ENCODE measurements at places on chromosomes 5 and 9.

GRCh38 chr5:52801329-52801728 is 13.6 kb downstream of the ITGA1 start:
- DNase-seq, result no peak

DNA sequence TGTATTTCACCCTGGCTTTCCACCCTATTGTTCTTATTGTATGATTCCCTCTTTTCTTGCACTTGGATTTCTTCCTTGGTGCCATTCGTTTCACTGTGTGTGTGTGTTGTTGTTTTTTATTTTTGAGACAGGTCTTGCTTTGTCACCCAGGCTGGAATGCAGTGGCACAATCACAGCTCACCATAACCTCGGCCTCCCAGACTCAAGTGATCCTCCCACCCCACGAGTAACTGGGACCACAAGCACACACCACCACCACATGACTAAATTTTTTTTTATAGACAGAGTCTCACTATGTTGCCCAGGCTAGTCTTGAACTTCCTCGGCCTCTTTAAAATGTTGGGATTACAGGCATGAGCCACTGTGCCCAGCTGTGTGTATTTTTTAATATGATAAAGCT is 72.0 kb downstream of the MLLT3 start:
- DNase-seq, result no peak

DNA sequence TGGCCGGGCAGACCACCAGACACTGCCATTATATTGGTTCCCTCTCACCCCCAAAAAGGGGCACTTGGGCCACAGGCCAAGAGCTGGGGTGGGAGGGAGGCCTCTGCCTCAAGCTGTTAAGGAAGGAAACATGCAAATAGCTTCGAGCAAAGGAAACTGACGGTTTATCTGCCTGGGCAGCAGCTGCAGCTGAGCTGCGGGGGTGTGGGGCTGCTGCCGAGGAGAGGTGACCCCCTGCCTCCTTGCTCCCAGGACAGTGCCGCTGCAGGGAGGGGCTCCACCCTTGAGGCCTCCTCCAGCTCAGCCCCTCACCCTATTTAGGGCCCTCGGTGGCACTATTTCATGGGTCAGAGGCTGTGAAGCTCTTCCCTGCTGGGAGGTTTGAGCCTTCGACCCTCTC is 789 bp downstream of the DOK3 start:
- no peak for DNase-seq

DNA sequence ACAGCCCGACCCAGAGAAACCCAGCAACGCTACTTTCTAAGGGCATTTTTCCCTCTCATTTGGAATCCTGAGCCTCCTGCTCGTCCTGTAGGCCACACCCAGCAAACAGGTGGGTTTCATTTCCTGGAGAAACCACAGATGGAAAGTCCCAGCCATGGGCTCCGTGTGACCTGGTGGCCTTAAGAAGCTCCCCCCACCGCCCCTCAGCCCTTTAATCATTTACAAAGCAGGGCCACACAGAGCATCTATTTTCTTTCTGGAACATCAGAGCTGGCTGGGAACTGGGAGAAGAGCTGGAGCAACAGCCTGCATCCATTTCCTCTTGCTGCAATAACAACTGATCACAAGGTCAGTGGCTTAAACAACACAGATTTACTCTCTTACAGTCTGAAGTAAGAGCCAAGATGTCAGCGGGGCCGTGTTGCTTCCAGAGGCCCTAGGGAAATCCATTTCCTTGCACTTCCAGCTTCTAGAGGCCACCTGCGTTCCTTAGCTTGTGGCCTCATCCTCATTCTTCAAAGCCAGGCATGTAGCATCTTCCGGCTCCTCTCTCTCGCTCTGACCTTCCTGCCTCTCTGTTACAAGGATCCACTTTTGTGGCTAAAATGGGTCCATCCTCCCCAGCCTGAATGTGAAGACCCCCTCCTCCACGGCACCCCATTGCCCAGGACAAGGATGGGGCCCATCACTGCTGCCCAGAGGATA is 40.5 kb downstream of the C9orf50 start:
- DNase-seq, result no peak

- DNase-seq, result no peak
Observed at GRCh38 chr9:134408389-134408788, 82.1 kb downstream of the RXRA start.

- DNase-seq, result no peak
Observed at GRCh38 chr9:106039151-106039935, 345.0 kb downstream of the TMEM38B start.

DNA sequence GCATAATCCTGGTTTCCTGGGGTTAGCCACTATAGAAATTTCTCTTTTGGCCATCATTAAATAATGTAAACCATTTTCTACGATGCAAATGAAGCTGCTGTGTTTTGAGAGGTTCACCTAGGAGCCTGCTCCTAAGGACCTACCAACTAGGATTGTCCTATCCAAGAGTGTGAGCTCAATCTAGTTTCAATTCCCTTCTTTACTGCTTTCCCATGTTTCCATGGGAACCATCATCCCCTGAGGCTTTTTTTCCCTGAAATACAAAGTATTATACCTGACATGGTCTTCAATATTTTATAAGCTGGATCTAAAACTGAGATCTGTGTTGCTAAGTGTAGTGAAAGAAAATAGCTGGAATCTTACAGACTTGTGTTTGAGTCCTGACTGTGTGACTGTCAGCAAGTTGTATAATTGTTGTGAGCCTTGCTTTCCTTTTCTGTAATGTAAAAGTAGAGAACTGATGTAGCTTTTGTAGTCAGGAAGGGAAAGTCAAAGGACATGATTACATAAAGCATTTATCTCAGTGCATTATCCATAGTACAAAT is 453.2 kb downstream of the PRR16 start:
- DNase-seq, result no peak

GRCh38 chr5:61366497-61367240 is 34.6 kb downstream of the ZSWIM6 start:
- DNase-seq, result no peak

DNA sequence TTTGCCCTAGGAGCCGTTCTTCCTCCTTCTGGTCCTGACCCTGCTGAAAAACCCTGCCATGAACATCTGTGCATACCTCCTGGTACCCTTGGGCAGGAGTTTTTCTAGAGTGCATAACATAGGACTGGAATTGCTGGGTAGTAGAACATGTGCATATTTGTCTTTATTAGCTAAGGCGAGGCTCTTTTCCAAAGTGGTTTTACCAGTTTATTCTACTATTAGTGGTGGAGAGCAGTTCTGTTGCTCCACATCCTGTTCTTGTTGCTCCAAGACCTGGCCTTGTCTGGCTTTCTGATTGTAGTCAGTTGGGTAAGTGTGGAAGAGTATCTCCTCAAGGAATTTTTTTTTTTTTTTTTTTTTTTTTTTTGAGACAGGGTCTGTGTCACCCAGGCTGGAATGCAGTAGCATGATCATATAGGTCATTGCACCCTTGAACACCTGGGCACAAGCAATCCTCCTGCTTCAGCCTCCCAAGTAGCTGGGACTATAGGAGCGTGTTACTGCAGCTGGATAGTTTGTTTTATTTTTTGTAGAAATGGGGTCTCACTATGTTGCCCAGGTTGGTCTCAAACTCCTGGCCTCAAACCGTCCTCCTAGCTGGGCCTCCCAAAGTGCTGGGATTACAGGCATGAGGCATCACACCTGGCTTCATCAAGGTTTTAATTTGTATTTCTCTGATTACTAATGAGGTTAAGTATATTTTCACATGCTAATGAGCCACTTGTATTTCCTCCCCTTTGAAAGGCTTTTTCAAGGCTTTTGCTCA is 85.2 kb downstream of the SPRY4 start:
- no peak for DNase-seq

- no peak for DNase-seq
Observed at GRCh38 chr5:103010168-103010567, 109.8 kb downstream of the GIN1 start.

DNA sequence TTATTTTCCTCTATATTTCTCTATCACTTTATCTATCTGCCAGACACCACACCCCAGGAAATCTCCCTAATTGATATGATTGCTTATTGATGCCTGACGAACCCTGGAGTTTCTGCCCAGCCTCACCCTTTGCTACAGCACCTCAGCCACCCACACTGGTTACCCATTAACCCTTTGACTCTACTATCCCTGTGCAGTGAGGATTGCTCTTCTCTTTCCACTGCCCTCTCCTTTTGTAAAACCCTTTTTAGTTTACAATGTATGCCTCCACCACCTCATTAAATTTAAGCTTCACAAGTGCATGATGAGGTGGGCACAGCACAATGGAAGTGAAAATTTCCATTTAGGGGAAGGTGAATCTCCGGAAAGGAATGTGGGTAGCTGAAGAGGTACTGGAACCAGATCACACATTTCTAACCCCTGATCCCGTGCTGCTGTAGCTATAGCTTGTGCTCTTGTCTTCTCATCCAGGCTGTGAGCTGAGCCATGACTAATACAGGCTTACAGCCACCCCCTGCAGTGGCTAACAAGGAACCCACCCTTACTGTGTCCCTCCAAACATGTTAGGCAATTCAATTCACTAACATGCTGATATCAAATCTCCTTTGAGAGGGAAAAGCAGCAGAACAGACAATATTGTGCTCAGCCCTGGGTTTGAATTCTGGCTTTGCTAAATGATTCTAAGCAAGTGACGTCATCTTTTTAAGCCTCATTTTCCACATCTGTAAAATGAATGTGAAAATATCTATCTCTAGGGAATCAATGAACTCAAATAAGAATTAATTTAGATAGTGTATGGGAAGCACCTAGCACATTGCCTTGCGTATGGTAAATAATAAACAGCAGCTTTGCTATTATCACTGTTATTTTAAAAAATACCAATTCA is 186.9 kb upstream of the TRIM32 start:
- no peak for DNase-seq

- no peak for DNase-seq
Observed at GRCh38 chr5:128464596-128464995, 73.4 kb downstream of the FBN2 start.

DNA sequence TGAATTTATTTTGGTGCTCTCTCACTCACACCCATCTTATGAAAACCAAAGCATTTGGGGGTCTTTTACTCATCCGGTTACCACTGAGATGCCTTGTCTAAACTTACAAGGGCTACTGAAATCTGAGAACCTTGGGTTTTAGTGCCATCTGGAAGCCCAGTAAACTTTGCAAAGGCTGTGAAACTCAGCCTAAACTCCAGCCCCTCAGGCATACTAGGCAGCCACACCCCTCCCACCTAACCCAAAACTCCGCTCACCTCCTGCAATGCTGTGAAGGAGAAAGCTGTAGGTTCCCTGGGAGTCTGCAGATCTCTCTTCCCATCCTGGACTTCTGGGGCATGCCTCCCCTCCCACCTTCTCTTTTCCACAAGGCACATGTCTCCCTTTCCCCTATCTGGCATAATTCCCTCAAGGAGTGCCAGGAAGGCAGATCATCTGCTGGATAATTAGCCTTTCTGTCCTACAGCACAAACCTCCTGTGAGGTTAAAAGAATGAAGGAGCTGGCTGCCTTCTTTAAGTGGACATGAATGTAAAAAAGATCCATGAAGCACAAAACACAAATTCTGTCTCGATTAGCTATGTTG is 71.5 kb upstream of the ANXA1 start:
- DNase-seq, result no peak

DNA sequence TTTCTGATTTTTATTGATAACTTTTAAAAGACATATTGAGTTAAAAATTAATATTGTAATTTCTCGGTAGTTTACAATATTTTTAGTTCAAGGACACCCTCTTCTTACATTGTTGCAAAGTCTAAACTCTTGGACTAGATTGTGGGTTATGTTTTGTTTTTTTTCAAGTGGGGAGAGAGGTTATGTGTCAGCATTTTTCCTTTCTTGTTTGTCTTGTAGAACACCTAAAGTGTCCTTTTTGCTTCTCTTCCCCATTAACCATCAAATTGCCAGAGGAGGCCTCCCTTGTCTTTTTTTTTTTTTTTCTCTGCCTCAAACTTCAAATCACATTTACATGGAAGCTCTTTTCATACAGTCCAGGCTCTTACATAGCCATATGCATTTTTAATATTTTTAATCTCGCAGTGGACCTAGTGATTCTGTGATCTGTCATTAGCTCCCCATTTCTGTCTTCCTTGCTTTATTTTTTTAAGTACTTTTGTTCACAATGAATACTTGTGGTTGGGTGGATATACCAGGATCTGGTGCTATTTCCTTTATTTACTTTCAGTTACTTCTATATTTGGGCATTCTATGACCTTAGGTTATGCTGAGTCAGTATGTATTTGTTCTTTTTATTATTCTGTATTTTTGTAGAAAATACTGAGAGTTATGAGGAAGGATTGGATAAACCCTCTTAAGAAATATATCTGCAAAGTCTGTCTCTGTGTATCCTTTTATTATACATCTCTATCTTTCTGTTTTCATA is 2280.6 kb upstream of the ACO1 start:
- DNase-seq, result no peak

DNA sequence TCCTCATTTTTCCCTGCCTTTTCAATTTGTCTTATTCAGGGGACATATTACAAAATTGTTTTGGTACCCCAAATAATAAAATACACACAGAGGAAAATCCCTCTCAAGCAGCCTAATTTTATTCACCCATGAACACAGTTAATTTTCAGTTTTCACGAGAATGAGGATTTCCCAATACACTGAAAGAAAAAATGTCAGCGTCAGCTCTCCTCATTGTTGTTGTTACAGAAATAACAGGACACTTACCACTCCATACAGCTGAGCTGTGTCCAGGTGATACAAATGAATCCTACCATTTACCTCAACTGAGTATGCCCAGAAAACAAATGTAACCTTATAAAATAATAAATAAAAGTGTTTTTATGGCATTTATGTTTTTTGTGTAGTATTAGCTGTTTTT is 144.6 kb upstream of the PCA3 start:
- no peak for DNase-seq

DNA sequence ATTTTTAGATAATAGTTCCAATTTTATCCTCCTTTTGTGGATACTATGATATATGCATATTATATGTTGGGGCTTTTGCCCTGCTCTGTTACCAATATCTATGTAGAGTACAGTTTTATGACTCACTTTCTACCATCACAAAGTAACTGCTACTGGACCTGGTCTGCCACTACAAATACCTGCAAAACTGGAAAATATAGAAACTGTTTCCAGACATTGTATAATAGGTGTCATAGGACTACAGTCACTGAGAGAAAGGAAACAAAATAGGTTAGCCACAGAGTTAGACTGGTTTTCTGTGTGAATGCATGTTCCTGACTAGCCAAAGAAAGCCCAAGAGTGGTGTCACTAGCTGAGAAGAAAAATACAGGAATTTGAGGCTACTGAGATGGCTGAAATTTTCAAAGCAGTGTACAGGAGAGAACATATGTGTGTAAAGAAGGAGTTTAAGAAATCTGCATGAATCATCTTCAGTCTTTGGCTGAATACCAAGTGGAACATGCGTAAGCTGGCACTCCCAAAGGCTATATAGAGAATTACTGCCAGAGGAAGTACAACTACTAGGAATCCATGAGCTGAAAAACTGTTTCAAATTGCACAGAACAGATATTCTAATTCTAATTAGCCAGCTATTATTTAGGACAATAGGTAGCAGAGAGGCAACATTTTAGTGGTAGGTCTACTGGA is 29.0 kb upstream of the FAM174A start:
- DNase-seq, result no peak

GRCh38 chr9:110334183-110334582 is 3.5 kb downstream of the TXNDC8 start:
- DNase-seq, result no peak

GRCh38 chr9:65420771-65421170 is 135.8 kb upstream of the FOXD4L5 start:
- DNase-seq, result no peak

All from CD4-positive, alpha-beta T cell treated with Interleukin-6 at 100 ng/mL for 8 hours (primary cell).